ENCODE measurements at places on chromosomes 3 and 15.
A peak's percentile ranks its signal among the peaks of the same experiment; 100 is the strongest.

- no peak for DNase-seq
Observed at GRCh38 chr3:2512881-2513280, 414.2 kb downstream of the CNTN4 start.

GRCh38 chr3:26281284-26281985 is 341.1 kb upstream of the LRRC3B start:
- no peak for DNase-seq

- no peak for DNase-seq
Observed at GRCh38 chr3:14787630-14788029, 31.1 kb upstream of the FGD5 start.

GRCh38 chr3:166456286-166456685 is 619.1 kb upstream of the BCHE start:
- no peak for DNase-seq

DNA sequence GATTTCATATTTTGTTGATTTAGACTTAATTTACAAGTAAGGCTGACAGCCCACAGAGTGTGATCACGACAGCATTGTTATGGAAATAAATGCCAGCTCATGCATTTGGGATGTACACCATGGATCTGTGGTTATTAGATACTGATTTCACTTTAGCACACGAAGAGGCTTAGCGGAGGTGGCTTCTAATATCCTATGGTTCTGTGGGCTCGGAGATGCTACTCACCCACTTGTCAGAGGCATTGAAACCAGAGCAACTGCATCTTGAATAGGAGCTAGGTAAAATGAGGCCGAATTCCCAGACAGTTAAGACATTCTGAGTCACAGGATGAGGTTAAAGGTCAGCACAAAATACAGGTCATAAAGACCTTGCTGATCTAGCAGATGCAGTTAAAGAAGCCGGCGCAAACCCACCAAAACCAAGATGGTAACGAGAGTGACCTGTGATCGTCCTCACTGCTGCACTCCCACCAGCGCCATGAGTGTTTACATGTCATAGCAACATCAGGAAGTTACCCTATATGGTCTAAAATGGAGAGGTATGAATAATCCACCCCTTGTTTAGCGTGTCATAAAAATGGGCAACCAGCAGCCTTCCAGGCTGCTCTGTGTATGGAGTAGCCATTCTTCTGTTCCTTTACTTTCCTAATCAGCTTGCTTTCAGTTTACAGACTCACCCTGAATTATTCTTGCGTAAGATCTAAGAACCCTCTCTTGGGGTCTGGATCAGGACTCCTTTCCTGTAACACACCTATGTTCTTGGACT is 117.5 kb downstream of the PGPEP1L start:
- no peak for DNase-seq

- DNase-seq = no peak
Observed at GRCh38 chr3:44414517-44415090, 62.9 kb downstream of the ZNF445 start.

DNA sequence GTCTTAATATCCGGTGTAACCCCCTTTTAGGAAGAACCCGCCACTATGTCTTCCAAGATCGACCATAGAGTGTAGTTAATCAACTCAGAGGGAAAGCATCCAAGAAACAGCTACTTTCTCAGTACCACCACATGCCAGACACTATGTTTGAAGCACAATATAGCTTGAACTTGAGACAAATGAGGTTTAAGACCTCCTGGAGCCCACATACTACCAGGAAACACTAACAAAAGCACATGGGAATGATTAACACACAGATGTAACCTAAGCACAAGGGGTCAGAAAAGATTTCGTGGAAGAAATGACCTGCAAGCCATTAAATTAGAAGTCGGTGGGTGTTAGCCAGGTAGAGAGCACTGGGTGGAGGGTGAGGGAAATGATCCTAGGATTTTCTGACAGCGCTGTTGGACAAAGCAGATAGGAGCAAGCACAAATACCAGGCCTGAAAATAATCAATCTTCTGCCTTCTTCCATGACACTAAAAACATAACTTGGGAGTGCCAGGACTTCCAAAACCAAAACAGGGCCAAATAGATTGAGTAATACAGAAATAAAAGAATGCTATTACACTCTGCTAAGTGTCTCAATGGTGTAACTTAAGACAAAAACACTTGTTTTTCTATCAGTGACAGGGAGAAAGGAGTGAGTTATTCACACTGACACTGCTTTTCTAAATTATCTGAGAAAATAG is 213.7 kb downstream of the FOXP1 start:
- DNase-seq = no peak

DNA sequence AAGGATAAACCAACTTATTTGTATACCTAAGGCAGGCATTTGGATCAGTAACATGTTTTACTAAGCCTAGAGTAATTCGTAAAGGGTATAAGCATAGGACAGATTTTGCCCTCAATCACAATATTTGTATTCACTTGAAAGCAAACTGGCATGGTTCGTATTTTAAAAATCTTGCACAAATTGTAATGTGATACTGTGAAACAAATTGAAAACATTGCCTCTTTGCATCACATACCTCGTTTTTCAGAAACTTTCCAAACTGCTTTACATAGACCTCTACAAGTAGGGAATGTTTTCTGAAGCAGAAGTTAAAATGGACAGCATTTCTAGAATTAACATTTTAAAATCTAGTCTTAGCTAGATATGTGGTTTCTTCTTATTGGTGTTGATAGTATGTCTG is 11.6 kb downstream of the KBTBD8 start:
- no peak for DNase-seq

- DNase-seq = no peak
Observed at GRCh38 chr15:43106486-43106829, 620 bp upstream of the UBR1 start.

DNA sequence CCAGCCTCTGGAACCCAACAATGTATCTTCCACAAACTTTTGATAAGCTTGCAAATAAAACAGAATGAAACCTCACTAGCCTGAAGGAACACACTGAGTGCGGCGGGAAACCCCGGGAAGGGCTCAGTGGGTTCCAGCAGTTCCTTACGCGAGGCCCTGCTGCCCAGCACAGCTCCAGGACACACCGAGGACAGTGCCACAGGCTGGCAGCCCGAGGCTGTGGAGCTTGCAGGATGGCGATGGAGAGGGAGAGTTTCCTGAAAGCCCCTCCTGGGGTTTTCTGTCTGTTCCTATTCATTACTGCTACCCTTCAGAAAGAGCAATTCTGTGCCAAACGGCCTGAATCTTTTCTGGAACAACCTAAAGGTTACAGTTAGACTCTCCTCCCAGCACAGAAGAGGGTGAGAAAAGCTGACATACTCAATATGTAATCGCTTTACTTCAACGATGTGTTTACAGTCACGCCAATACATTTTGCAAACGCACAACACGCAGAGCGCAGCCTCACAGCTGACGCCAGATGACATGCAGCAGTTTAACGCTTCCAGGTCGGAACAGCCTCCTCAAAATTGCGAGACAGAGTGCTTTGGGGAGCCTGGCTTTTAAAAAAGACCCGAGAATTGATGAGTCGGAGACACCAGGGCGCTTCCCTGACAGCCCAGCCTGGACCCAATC is 57.1 kb upstream of the RPL32 start:
- DNase-seq = no peak

DNA sequence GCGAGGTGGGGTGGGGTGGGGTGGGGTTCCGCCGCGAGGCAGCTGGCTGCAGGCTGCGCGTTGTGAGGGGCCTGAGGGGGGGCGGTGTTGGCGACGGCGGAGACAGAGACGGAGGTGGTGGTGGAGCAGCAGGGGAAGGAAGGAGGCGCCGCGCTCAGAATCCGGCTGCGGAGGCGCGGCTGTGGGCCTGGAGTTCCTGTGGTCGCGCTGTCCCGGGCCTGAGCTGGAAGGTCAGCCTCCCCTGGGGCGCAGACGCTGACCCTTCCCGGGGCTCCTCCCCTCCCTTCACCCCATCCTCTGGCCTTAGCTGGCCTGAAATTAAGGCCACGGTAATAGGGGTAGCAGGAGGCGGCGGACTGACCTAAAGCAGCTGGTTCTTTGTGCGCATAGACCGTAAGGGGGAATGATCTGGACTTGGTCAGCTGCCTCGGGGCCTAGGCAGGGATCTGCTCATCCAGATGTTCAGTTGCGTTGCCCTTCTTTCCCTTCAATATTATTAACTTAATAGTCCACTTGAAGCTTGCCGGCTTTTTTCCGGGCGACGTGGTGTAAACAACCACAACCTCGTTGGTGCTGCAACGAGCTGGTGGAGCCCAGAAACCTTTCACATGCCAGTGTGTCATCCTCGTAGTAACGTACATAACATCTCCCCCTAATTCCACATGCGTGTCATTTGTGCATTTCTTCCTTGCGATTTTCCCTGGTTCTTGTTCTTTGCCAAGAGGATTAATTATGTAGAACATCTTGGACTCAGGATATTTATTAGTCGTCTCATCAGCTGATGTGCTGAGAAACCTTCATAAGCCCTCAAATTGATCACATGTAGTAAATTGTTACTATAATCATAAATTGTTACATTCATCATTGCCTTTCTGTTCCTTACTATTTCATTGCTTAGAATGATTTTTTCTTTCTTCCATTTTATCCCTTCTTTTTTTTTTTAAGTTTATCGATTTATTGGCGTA is 626 bp downstream of the SEC62 start:
- peak; percentile 9 for DNase-seq

- DNase-seq = no peak
Observed at GRCh38 chr15:23574742-23575141, 9.3 kb downstream of the MKRN3 start.

GRCh38 chr15:81924729-81925128 is 121.1 kb downstream of the MEX3B start:
- DNase-seq = no peak

GRCh38 chr3:10547413-10547812 is 42.0 kb upstream of the ATP2B2 start:
- DNase-seq = no peak

DNA sequence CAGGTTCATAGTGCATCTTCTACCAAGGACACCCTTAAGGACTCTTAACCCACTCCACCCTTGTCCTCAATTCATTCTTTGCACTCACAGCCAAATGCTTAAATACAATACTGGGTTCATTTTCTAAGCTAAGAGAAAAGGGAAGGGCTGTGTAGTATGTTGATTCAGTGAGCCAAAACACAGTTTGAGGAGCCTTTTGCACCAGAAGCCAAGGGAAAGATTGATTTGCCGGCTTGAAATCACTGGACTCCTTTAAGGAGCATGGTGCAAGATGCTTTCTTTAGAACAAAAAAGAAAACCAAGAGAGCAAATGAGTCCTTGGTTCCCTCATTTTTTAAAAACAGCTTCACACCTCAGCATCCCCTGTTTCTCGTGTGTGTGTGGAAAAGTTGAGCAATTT is 47.8 kb downstream of the BOC start:
- DNase-seq = no peak

DNA sequence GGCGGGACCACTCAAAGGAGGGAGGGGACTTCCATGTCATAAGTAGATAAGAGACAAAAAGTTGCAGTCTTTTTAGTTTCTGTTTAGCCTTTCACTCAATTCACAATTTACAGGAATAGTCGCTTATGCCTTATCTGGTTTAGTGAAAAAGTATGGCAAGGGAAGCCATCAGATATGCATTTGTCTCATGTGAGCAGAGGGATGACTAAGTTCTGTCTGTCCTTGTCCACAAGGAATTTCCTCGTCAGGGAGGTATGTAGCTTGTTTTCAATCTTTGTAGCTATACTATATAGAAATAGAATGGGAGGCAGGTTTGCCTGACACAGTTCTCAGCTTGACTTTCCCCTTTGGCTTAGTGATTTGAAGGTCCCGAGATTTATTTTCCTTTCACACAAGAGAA is 882.8 kb downstream of the NAALADL2 start:
- no peak for DNase-seq

- no peak for DNase-seq
Observed at GRCh38 chr3:138197524-138197923, 10.4 kb downstream of the ARMC8 start.

- DNase-seq = no peak
Observed at GRCh38 chr3:184050217-184050847, 2.5 kb upstream of the HTR3C start.

GRCh38 chr15:90002428-90002844 is 1.3 kb downstream of the ZNF710 start:
- DNase-seq = peak; percentile 21

GRCh38 chr3:128665362-128666021 is 14.9 kb upstream of the RPN1 start:
- no peak for DNase-seq

- no peak for DNase-seq
Observed at GRCh38 chr3:124605781-124606579, 124.3 kb upstream of the UMPS start.

DNA sequence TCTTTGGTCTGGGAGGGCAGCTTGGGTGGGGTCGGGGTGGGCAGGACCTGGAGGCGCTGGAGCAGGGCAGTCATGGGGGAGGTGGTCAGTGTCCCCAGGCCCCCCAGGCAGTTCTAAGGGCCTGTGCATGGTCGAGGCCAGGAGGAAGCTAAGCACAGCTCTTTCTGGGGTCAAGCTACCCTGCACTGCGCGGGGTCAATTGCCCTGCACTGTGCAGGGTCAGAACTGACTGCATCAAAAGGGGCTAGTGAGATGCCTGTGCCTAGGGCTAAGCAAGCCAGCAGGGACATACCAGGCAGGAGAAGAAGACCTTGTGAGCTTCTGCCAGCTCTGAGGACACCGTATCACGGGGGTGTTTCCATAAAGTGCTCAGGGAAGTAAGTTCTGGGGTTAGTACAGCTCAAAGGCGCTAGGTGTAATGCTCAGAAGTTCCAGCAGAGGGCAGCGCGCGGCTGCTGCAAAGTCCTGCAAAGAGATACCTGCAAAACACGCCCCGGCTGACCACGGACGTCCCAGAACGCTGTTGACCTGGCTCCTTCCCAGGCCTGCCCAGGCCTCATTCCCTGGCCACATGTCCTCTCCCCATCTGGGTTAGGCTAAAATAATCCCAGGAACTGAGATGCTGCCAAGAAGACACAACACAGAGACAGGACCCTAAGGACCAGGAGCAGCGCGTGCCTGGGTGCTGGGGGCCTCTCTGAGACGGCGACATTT is 18.8 kb upstream of the IQSEC1 start:
- DNase-seq = peak; percentile 49

DNA sequence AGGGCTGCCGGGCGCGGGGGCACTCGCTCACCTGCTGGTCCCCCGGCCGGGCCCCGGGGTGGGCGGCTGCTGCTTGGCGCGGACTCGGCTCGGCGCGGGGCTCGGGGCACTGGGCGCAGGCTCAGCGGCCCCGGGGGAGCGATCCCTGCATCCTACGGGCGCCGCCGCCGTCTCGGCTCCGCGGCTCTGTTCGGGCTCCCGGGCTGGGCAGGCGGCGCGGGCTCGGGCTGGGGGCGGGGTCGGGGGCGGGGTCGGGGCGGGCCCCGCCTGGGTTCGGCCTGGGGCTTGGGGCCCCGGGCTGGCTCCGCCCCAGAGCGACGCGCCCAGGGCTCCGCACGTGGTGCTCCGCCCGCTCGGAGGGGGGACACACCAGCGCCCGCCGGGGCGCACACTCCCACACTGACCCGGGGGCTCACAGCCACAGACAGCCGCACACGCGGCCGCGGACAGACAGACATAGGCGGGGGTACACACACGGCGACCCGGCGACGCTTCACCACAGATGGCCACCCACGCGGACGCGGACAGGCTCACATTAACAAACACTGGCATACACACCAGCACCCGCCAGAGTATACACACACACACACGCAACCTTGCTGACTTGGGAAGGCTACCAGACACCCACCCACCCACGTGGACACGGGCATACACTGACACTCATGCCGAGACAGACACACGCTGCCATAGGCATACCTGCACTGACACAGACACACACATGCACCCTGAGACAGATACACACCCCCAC is at the start of gene SCN5A:
SCN5A (minus strand) TSS at position 188 of the 748 bp plus-strand sequence. CDS start 16,380 bp downstream, outside the sequence.
- DNase-seq = peak; percentile 29

Data from effector memory CD4-positive, alpha-beta T cell (primary cell).